ENCODE measurements at places on chromosomes 4 and X.

DNA sequence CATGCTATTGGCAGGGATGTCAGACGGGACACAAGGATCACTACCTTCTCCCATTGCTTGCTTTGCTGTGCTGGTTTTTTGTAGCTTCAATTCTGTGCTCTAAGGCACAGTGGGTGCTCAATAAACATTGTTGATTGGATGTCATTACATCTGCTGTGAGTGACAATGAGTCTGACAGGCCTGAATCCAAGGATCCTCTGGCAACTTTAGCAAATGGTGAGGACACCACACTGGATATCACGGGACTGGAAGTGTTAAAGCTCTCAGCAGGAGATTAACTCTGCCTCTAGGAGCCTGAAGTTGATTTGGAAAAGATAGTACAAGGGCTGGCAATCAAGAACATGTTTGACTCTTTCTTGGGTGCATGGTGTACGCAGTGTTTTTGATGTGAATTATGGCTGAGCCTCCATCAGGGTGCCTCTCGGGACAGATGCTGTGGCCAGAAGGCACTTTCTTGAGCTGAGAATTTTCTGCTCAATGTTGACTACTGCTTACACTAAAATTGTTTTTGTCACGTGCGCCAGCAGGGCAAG lies 217.9 kb downstream of the ARAP2 start:
- DNase-seq: no peak

GRCh38 chr4:77203380-77204197 lies 46.6 kb downstream of the CCNG2 start:
- DNase-seq: peak; percentile 23

GRCh38 chr4:122665161-122665929 lies 44.5 kb upstream of the IL21 start:
- no peak for DNase-seq

GRCh38 chr4:90545380-90545779 lies 418.2 kb downstream of the CCSER1 start:
- DNase-seq: no peak

GRCh38 chr4:6474705-6475457 lies 2.5 kb upstream of the PPP2R2C start:
- no peak for DNase-seq

DNA sequence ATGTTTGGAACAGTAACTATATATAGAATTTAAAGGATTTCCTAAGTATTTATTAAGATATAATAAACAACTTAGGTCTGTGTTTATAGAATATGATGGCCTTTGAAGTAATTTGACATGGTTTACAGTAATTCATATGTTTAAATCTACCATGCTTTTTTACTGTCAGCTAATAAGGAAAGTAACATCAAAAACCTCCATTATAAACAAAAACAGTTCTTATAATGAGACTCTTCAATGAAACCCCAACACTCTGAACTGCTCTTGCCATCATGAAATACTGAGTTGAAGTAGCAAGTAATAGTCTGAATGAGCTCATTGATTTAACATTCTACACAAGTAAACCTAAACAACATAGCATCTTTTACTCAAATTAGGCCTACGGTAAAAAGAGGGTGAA lies 1236.5 kb downstream of the FSTL5 start:
- DNase-seq: no peak

- no peak for DNase-seq
These were observed 9.7 kb upstream of the EOLA2 start for GRCh38 chrX:149948016-149948415.

GRCh38 chr4:128913228-128913627 lies 103.7 kb downstream of the JADE1 start:
- peak; percentile 85 for DNase-seq

GRCh38 chr4:83356899-83357661 lies 22.4 kb upstream of the HPSE start:
- DNase-seq: no peak

Data from GM12878 (cell line).